ENCODE measurements at places on chromosomes 5 and 9. TPM values are rescaled to one million over a fixed set of nuclear protein-coding genes. Genes with fewer than 3 reads are reported as not detected.

The SLC25A2 gene
- total RNA-seq: not detected

The NR6A1 gene
- 0.23 TPM for total RNA-seq

The ZNF354B gene
- 7.1 TPM for total RNA-seq

The HSD17B3 gene
- total RNA-seq: not detected

The PCDHB6 gene
- 0.12 TPM for total RNA-seq

The SLC36A2 gene
- total RNA-seq: not detected

The ACOT12 gene
- not detected for total RNA-seq

The DCANP1 gene
- total RNA-seq: not detected

The BHMT gene
- total RNA-seq: not detected

The MEIKIN gene
- total RNA-seq: not detected

The C8G gene
- not detected for total RNA-seq

The PAPPA gene
- 27.4 TPM for total RNA-seq

The NTNG2 gene
- 1.3 TPM for total RNA-seq

The SLC6A18 gene
- not detected for total RNA-seq

The CCDC112 gene
- 6.3 TPM for total RNA-seq
